Activated naive CD8-positive, alpha-beta T cell treated with anti-CD3 and anti-CD28 coated beads, Interleukin-2, amount 50 U/mL, for 16 hours (primary cell): ENCODE measurements at places on chromosomes 6 and 20.

- DNase-seq, result no peak
Observed at GRCh38 chr20:63772781-63773518, 33.4 kb downstream of the SLC2A4RG start.

- DNase-seq, result no peak
Observed at GRCh38 chr6:125913864-125914351, 42.7 kb upstream of the HINT3 start.

GRCh38 chr6:14983599-14984518, 262.0 kb upstream of the JARID2 start:
- no peak for DNase-seq

- no peak for DNase-seq
Observed at GRCh38 chr20:63074631-63075030, 67.9 kb upstream of the BHLHE23 start.

GRCh38 chr6:126696921-126697693, 357.2 kb downstream of the CENPW start:
- no peak for DNase-seq
